ENCODE measurements at places on chromosomes 12 and 14.

GRCh38 chr12:32756476-32757066 is 874 bp upstream of the YARS2 start:
- DNase-seq: no peak

- no peak for DNase-seq
Observed at GRCh38 chr12:111401167-111401605, 4.5 kb upstream of the SH2B3 start.

DNA sequence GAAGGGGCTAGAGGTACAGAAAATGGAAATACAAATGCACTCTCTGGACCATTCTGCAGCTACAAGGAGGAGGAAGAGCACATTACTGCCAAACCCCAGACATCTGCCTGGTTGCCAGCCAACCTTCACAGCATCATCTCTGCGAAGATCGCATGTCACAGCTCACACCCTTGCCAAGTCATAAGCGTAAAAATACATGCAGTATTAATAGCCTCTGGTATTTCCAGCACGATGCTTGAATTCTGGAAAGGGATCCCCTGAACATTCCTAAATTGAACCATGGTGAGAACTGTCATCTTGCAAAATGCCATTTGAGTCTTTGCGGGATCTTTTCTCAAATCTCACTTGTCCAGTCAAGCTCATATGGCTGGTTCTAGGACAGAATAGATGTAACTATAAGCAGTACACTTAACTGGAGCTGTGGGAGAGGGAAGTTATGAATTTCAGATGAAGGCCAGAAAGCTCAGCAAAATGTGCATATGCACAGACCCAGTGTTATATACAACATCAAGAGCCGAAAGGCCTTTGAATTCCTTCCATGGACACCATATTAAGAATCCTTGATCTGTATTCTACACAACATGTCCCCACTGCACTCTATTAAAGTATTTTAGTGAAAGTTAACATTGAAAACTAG is 211.6 kb downstream of the DUSP6 start:
- DNase-seq: no peak

DNA sequence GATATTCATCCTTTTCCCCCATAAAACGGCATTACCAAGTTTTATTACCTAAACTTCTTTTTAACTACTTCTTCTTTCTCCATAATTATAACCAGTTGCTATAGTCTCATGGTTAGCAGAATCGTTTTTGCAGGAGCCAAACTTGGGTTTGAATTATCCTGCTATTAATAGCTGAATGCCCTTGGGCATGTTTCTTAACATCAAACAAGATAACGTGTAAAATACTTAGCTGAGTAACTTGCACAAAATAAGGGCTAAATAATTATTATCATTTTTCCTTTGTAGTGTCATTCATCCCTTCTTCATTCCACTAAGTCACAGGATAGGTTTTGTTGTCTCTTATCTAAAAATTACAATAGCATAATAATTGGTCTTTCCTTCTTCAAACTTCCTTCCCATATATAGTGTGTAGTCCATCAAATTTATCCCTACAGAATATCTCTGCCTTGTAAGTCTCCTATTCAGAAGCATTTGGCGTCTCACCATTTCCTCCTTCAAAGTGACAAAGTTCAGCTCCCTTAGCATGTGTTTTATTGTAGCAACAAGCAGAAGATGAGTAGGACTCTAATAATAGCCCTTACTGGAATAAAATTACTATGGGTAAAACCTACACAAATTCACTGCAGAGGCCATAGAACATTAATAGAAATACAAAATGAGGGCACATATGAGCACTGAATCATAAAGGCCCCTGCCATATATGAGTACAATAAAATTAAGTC is 63.8 kb downstream of the FAR2 start:
- no peak for DNase-seq

- DNase-seq: no peak
Observed at GRCh38 chr12:1322821-1323220, 271.6 kb downstream of the FBXL14 start.

GRCh38 chr14:74737753-74738325 is 24.9 kb downstream of the FCF1 start:
- DNase-seq: no peak

GRCh38 chr14:104431351-104431928 is 148.1 kb upstream of the C14orf180 start:
- DNase-seq: no peak

DNA sequence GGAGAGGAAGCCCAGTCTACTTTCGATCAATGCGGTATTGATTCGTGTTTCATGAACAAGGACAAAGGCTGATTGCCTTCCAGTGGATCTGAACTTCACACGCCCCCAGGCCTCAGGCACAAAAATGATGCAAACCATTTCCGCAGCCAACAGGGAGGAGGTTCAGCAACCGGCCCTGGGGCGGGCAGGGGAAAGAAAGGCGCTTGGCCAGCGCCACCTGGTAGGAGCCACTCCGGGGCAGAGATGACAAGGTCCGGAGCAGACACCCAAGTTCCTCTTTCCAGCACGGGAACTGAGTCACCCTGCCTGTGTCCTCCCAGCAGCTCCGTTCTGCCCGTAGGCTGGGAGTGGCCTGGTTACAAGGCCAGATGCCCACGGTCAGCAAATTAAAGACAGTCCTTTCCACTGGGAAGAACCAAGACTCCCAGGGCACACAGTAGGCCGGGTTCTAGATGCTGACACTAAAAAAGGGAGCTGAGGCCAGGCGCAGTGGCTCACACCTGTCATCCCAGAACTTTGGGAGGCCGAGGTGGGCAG is 136.3 kb downstream of the SCARB1 start:
- no peak for DNase-seq

GRCh38 chr12:31323391-31324115 is 2.4 kb downstream of the SINHCAF start:
- DNase-seq: peak; percentile 59

- DNase-seq: no peak
Observed at GRCh38 chr12:39824505-39825212, 205.1 kb upstream of the ABCD2 start.

- peak; percentile 33 for DNase-seq
Observed at GRCh38 chr14:89773644-89774316, 180.8 kb downstream of the EFCAB11 start.

DNA sequence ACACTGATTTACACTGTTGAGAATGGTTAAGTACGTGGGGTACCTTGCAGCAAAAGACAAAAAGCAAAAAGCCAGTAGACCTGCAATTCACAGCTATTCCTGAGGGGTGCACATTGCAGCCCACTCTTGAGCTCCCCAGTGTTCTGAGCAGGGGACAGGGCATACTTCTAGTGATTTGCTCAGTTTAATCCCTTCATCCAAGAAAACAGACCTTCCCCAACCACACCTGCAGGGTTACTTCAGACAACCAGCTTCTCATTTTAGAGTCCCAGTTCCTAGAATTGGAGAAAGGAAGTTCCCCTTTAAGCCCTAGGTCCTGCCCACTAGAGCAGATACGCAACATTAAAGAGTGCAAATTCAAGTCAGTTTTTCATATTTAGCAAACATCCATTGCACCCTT is 3.6 kb upstream of the WSB2 start:
- DNase-seq: no peak

DNA sequence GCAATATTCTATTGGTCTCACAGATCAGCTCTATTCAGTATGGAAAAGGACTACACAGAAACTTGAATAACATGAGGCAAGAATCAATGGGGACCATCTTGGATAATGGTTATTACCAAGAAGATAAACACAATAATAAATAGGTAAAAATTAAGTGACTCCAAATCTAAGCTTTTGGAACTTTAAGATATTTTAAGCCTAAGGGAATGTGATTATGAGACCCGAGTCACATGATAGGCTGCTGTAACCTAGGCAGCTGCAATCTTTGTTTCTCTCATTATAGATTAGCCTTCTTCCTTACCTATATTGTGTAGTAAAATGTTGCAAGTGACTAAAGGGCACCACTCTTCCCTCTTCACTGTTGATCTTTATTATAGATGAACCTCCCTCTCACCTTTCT is 121.9 kb downstream of the SYT10 start:
- no peak for DNase-seq
